Upper lobe of left lung (tissue), 6 donors: ENCODE measurements at places on chromosomes 1 and 21. TPM values are rescaled to one million over a fixed set of nuclear protein-coding genes. Genes with fewer than 3 reads are reported as not detected.
A peak's percentile ranks its signal among the peaks of the same experiment; 100 is the strongest.

LYPLAL1 gene
- total RNA-seq = 29.9 TPM

TFF2 gene
- not detected for total RNA-seq

DNA sequence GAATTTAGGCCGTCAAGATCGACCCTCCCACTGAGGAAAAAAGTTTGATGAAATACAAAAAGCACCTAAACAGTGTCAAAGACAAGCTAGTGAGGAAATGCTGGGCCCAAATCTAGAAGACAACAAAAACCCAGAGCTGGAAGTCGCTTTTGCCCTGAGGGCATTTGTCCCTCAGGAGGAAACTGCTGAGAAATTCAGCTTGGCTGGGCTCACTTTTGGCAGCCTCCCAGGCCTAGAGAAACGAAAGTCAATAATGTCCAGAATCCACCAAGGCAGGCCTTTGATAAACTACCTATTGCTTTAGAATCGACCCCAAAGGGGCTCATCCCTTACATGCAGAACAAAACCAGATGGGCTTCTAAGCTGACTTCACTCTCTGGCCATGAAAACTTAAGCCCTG is 38.9 kb downstream of the SYT2 start:
- no peaks in the 10 kb centered on the region for H3K36me3 ChIP-seq
- no peak for DNase-seq
- H3K4me1 ChIP-seq = no peaks in the 10 kb centered on the region
- H3K4me3 ChIP-seq = no peak overlapping the region

DNA sequence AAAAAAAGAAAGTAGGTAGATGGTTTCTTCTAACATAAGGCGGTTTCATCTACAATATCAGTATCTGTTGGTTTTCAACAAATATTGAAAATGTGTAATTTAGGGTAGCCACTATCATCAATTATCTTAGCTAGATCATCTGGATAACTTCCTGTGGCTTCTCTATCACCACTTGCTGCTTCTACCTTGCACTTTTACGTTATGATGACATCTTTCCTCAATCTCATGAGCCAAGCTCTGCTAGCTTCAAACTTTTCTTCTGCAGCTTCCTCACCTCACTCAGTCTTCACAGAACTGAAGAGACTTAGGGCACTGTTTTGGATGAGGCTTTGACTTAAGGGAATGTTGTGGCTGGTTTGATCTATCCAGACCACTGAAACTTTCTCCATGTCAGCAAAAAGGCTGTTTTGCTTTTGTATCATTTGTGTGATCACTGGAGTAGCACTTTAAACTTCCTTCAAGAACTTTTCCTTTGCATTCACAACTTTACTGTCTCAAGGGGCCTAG is 144.9 kb upstream of the HP1BP3 start:
- no peaks in the 10 kb centered on the region for H3K27me3 ChIP-seq
- H3K27ac ChIP-seq = no peak overlapping the region
- no peaks in the 10 kb centered on the region for H3K36me3 ChIP-seq
- no peak for DNase-seq
- H3K4me1 ChIP-seq = no peaks in the 10 kb centered on the region

DNA sequence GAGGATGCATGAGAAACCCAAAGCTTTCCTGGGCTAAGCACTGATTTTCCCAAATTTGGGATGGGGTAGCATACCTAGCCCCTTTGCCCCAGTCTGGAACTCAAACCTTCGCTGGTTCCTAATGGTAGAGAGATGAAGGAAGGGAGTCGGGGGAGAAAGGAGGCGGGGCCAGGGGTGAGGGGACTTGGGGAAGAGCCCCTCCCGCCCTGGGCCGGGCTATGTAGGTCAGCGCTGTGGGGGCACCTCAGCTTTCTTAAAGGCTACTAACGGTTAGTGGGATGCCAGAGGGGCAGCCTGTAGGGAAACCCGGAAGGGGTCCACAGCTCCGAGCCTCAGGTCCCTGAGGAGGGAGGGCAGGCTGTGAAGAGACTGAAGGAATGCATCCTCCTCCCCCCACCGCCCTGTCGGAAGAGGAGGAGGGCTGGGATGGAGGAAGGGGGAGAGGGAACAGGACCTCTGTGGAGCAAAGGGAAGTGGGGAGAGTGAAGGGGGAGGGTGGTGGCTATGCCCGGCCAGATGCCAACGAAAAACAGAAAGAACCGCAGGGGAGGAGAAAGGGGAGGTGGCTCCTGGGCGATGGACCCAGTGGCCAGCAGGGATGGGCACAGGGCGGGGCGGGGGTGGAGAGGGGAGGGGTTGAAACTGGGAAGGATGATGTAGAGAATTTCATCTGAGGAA is 1.3 kb downstream of the CADM3 start:
- peaks cover 25% of the 10 kb centered on the region for H3K27me3 ChIP-seq
- H3K36me3 ChIP-seq = no peaks in the 10 kb centered on the region
- H3K27ac ChIP-seq = no peak overlapping the region
- H3K4me3 ChIP-seq = no peak overlapping the region
- H3K4me1 ChIP-seq = peaks cover 17% of the 10 kb centered on the region

GRCh38 chr21:21200939-21201615 is 202.9 kb downstream of the NCAM2 start:
- no peaks in the 10 kb centered on the region for H3K36me3 ChIP-seq
- peak overlapping the region; percentile 32 for H3K27ac ChIP-seq
- no peak for DNase-seq
- no peak overlapping the region for H3K4me3 ChIP-seq

GRCh38 chr1:53075761-53076163 is 13.7 kb downstream of the PODN start:
- no peaks in the 10 kb centered on the region for H3K4me1 ChIP-seq
- no peaks in the 10 kb centered on the region for H3K36me3 ChIP-seq
- no peaks in the 10 kb centered on the region for H3K27me3 ChIP-seq
- no peak overlapping the region for H3K27ac ChIP-seq
- no peak for DNase-seq

DNA sequence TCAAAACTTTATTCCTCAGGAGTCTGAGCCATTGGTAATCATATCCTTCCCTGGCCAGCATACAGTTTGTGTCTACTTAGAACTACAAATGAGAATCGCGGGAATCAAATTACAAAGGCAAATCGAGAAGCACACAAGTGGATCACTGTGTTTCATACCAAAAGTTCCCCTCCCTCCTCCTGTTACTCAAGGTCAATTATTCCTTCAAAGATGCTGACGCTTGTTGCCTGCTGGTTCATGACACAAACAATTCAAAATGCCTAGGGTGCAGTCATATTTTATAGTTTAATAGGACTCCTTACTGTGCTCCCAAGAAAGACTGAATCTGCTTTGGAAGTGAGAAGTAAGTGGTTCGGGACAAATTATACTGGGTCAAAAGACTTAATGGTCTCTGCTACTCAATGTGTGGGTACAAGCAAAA is 93.0 kb upstream of the PBX1 start:
- no peak overlapping the region for H3K4me3 ChIP-seq
- no peak for DNase-seq
- no peaks in the 10 kb centered on the region for H3K36me3 ChIP-seq

DNA sequence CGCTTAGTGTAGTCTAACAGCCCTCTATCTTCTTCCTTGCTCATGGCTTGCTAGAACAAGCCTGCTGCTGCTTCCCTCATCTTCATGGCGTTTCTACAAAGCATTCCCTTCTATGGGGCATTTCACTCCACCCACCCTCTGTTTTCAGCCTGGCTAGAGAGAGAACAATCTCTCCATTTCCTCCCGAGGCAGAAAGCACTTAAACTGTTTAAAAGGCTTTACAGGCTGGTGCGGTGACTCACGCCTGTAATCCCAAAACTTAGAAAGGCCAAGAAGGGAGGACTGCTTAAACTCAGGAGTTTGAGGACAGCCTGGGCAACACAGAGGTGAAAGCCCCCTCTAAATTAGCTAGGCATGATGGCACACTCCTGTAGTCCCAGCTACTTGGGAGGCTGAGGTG is 17.8 kb downstream of the ORC1 start:
- H3K4me3 ChIP-seq = no peak overlapping the region
- H3K4me1 ChIP-seq = no peaks in the 10 kb centered on the region
- no peak overlapping the region for H3K27ac ChIP-seq
- no peak for DNase-seq
- no peaks in the 10 kb centered on the region for H3K36me3 ChIP-seq

- no peak overlapping the region for H3K4me3 ChIP-seq
- H3K27me3 ChIP-seq = no peaks in the 10 kb centered on the region
- H3K4me1 ChIP-seq = no peaks in the 10 kb centered on the region
- H3K36me3 ChIP-seq = no peaks in the 10 kb centered on the region
Observed at GRCh38 chr1:65176591-65176990, 28.6 kb downstream of the AK4 start.
